ENCODE measurements at places on chromosomes 13 and 19.

DNA sequence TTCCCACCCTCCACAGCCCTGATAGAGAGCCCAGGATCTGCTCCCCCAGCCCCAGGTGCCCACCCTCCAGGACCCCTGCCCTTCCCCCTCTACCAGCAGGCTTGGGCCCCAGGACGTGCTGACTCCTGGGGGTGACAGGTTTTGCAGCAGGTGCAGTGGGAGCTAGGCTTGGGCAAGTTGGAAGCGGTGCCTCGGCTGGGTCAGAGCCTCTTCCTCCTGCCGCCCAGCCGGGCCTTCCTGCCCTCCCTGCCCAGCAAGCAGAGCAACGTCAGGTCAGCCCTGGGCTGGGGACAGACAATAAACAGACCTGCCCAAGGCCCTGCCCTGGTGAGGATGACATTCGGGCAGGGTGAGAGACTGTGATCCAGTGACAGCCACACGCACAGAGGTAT is 9.2 kb upstream of the NCCRP1 start:
- no peak for DNase-seq

DNA sequence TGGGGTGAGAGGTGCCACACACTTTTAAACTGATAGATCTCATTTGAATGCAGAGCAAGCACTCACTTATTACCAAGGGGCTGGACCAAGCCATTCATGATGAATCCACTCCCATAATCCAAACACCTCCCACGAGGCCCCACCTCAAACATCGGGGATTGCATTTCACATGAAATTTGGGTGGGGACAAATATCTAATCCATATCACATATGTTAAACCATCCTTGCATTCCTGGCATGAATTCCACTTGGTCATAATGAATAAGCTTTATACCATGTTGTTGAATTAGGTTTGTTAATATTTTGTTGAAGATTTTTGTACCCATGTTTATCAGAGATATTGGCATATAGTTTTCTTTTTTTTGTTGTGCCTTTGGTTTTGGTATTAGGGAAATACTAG is 1198.7 kb upstream of the ATXN8OS start:
- no peak for DNase-seq

- DNase-seq: no peak
These were observed 1.0 kb downstream of the DIRAS1 start for GRCh38 chr19:2719920-2720776.

DNA sequence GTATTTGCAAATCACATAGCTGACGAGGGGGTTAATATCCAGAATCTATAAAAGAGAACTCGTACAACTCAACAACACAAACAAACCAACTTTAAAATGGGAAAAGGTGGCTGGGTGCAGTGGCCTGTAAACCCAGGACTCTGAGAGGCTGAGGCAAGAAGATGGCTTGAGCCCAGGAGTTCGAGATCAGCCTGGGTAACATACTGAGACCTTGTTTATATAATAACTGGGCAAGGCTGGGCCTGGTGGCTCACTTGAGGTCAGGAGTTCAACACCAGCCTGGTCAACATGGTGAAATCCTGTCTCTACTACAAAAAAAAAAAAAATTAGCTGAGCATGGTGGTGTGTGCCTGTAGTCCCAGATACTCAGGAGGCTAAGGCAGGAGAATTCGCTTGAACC is 21.8 kb upstream of the TM6SF2 start:
- DNase-seq: no peak

DNA sequence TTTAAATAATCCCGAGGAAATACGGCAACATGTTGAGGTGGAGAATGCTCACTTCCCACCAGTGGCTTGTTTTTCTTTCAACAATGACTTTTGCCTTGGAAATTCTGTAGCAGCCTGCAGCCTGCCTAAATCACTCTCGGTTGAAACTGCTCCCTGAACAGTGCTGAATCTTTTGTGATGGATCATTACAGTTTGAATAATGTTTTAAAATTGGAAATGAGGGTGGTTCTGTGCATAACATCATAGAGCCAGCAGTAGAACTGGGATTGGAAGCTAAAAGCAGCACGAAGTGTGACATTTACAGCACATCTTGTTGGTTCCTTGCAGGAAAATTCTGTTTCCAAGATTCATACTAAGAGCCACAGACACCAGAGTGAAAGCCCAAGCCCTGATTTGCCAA is 74.1 kb upstream of the GPR12 start:
- DNase-seq: no peak

DNA sequence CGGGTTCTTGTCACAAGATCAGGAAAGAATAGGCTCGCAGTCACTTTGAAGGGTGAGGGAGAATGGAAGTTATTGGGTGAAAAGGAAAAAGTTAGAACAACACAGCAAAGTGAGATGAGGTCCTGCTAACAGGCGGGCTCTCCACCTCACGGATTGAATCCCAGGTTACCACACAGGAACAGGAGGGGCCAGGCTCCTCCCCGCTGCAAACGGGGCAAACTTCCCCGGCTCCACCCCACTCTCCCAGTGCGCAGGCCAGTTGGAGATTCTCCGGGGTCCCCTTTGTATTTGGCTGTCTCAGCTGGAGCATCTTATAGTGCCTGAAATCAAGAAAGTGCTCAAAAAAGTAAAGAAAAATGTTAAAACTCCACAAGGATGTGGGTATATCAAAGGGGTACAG is 78.3 kb upstream of the IPO5 start:
- no peak for DNase-seq

DNA sequence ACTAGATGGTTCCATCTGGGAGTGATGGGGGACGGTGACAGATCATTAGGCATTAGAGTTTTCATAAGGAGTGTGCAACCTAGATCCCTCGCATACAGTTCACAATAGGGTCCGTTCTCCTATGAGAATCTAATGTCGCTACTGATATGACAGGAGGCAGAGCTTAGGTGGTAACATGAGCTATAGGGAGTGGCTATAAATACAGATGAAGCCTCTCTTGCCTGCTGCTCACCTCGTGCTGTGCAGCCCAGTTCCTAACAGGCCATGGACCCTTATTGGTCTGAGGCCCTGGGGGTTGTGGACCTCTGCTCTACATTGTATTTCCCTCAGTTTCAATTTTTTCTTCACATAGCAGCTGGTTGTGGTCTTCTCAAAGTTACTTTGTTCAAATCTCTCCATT is 56.5 kb downstream of the CDK8 start:
- no peak for DNase-seq

GRCh38 chr19:2618611-2619010 is 83.9 kb downstream of the GNG7 start:
- DNase-seq: no peak

Data from spinal cord (tissue), 10 donors.